T-cell (primary cell): ENCODE measurements at places on chromosomes 4 and X.

- DNase-seq = no peak
Observed at GRCh38 chr4:7338876-7339623, 95.7 kb downstream of the PSAPL1 start.

DNA sequence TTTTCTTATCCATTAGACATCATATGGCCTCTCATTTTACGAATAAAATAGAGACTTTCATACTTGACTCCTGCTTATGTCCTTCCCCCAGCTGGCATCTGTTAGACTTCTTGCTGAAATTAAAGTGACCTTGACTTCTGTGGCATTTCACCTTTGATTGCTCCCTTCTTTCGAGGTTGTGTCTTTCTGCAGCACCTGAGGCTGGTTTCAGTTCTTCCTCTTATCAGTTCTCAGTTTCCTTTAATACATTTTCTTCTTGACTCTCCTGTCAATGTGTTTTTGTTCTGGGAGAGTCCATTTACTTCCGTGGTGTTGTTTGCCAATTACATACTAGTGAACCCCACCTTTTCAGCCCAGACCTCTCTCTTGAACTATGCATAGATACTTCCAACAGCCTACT, 81.6 kb downstream of the RBPJ start:
- DNase-seq = no peak

DNA sequence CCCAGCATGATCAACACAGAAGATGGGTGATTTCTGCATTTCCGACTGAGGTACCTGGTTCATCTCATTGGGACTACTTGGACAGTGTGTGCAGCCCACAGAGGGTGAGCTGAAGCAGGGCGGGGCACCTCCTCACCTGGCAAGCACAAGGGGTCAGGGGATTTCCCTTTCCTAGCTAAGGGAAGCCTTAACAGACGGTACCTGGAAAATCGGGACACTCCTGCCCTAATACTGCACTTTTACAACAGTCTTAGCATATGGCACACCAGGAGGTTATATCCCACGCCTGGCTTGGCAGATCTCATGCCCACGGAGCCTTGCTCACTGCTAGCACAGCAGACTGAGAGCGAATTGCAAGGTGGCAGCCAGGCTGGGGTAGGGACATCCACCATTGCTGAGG, 92.9 kb upstream of the GRID2 start:
- no peak for DNase-seq

GRCh38 chr4:163693776-163694175, 199.3 kb downstream of the TMA16 start:
- DNase-seq = no peak

- DNase-seq = no peak
Observed at GRCh38 chr4:27149541-27150212, 289.0 kb downstream of the STIM2 start.

DNA sequence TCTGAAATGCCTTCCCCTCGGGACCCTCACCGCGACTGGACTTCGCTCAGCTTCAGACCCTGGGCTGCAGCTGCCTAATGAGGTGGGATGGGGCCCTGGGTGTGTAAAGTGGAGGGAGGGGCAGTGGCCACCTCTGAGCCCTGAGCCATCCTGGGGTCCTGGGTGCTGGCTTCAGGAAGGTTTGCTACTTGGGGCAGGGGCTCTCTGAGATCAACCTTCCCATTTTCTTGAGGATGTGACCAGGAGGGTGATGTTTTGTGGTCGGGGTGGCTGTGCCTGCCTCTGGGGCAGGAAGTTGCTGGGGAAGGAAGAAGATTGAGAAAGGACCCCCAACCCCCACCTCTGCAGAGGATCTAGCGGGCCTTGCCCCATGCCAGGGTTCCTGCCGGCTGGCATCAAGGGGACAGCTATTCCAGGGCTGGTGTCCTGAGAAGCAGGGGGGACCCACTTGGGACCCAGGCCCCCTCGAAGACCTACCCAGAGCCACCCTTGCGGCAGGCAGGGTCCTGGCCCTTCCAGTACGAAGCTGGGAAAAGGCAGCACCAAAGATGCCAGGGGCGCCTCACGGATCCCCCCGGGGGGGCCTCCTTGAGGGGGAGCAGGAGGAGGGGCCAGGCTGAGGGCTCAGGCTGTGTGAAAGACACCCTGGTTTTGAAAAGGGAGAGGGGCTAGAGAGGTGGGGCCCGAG, 6.5 kb downstream of the SH3BP2 start:
- DNase-seq = no peak

DNA sequence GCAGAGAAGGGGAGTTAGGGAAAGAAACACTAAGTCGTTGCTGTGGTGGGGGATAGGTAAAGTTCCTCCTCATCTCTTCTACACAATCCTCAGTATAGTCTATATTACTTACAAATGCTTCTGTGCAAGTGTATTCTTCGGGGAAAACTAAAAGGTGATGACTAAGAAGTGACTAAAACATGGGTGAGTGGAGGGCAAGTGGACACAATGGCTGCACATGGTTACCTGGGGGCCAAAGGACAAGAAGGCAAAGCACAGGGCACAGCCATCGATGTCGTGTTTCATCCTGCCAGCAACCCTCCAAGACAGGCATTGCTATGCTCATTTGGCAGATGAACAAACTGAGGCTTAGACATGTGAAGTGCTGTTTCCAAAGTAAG, 35.5 kb upstream of the CCKAR start:
- no peak for DNase-seq

DNA sequence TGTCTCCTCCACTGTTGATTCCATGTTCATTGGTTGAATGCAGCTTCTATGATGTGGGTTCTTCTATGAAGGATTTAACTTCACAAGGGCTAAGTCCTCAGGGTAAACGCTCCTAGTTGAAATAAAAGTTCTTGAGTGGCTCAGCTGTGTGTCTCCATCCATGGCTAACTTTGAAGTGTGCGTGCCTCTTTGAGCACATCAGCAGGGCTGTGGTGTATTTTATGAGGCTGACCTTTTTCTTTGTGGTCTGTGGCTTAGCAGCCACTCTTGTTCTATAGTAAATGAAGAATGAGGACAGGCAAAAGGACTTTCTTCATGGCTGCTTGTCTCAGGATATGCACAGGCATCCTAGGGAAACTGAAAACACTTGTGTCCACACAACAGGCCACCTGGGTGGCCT, 88.5 kb downstream of the KIT start:
- DNase-seq = no peak

- no peak for DNase-seq
Observed at GRCh38 chr4:80142394-80143306, 54.7 kb upstream of the PRDM8 start.

DNA sequence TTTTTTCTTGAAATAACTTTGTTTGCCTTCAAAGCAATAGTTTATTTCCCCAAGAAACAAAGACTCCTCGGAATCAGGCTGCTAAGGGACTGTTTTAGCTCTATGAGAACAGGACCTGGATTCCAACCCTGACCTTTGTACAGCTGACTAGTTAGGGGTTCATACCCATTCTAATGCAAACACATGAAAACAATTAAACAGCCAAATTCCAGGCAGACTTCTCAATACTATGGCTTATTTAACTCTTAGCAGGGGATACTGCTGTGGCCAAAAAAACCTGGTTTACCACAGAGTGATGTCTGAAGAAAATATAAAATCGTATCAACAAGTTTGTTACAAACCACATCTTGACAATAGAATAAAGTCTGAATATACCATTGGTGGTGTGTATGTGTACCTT, 129.6 kb upstream of the INTU start:
- DNase-seq = no peak

GRCh38 chr4:82090717-82091116, 283.1 kb downstream of the HNRNPD start:
- DNase-seq = no peak

DNA sequence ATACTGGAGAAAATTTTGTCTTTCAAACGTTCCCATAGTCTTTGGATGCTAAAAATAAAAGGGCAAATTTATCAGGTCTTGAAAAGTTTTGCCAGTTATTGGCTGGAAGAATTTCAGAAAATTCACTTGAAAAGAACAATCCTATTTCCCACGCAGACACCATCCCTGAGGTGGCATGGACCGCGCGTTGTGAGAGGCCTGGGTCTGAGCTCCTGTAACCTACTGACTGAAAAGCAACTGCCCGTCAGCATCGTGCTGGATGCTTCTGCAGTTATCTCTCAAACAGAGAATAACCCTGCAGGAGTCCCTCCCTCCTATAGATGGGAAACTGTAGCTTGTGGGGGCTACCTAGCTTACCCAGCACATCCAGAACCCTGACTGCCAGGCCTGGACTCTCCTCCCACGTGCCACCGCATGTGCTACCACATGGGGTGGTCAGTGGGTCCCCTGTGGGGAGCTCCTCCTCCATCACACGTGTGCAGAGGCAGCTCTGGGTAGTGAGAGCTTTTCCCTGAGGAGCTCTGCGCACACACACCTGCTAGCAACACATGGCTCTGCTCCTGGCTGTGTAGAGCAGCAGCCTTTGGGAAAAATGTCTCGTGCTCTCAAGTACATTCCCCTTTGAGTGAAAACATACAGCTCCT, 36.1 kb downstream of the NSG1 start:
- DNase-seq = no peak

- DNase-seq = no peak
Observed at GRCh38 chr4:2716236-2716635, 39.9 kb downstream of the TNIP2 start.

GRCh38 chr4:69098470-69098869, 2.2 kb downstream of the UGT2B7 start:
- DNase-seq = no peak

- DNase-seq = no peak
Observed at GRCh38 chr4:98501383-98501782, 157.0 kb downstream of the TSPAN5 start.

DNA sequence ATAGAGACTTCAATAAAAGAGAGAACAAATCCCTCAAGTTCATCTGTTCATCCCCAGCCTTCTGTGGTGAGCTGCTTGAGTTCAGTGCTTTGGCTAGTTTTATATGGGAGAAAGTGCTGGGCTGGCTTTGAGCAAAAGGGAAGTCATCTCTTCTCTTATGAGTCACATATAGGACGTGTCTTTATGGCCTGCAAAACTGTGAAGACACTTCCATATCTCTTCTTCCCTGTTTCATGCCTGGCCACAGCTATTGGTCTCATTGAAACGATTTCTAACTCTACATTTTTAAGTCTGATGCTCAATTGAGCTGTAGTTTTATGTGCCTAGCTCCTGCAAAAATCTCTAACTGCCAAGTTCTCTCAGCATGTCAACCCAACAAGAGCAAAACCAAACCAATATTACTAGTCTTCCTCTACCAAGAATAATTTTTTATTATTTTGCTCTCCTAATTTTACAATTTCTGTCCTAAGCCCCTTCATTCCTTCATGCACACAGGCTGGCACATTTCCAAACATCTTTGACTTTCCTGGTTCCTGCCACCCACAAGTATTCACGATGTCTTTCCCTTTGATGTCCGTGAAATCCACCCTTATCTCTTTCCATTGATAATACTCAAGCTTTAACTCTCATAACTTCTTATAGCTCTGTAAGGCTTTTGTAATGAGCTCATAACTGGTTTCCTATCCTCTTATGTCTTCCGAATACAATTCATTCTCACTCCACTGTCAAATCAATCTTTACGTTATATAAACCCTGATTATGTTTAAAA, 165.3 kb downstream of the BTC start:
- DNase-seq = no peak

DNA sequence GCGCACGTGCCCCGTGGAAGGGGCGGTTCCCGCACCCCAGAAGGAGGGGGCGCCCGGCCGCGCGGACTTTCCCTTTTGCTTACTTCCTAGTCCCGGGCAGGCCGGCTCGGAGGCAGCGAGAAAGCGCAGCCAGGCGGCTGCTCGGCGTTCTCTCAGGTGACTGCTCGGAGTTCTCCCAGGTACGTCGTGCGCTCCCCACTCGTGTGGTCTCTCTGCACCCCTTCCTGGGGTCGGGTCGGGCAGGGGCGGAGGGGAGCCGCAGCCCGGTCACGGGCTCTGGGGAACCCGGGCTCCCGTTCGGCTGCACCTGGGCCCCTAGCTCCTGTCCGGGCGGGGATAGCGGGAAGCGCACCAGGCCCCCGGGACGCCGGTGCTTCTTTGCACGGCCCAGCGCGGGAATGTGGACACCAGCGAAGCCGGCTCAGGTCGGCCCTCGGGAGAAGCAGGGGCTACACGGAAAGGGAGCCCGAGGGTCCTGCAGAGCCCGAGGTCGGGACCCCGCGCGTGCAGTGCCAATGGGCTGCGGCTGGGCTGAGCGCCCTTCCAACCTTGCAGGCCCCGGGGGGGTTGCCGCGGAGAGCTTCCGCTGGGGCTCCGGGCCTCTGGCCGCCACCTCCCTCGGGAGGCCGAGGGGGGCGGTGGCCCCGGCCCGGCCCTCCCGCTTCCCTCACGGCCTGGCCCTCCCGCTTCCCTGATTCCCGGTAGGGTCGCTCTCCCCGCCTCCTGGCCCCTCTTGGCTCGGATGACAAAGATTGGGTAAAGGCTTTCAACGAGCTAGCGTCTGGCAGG, at the start of gene TLR2:
Gene TLR2 (plus strand): TSS at position 99 of the 789 bp plus-strand sequence. CDS start 18,628 bp downstream, outside the sequence.
- peak; percentile 62 for DNase-seq

DNA sequence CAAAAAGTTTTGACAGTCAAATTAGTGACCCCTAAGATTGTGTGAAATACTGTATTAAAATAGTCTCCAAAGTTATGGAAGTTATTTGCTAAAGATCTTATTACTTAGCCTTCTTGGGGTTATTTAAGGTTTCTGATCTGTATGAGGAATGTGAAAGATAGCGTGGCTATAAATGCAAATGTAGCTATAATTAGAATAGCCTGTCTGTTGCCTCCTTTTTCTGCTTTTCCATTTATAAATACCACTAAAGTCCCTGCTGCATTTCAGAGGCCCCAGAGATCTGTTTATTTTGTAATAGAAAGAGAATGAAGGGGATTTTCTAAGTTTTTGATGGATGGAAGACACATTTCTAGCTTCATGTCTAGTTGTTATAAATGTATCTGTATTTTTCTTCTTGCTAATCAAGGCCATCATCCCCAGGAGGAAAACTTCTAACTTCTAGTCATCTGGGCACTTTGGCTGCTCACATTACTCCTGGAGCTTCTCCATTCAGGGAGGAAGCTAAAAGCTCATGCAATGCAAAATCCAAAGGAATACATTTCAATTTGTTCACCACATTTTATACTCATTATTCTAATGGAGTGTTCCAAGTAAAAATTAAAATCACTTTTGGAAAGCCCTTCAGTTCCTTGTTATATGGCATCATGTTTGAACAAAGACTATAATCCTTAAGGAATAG, 73.9 kb downstream of the INTS12 start:
- no peak for DNase-seq

GRCh38 chr4:6085691-6086628, 67.7 kb upstream of the C4orf50 start:
- DNase-seq = no peak

DNA sequence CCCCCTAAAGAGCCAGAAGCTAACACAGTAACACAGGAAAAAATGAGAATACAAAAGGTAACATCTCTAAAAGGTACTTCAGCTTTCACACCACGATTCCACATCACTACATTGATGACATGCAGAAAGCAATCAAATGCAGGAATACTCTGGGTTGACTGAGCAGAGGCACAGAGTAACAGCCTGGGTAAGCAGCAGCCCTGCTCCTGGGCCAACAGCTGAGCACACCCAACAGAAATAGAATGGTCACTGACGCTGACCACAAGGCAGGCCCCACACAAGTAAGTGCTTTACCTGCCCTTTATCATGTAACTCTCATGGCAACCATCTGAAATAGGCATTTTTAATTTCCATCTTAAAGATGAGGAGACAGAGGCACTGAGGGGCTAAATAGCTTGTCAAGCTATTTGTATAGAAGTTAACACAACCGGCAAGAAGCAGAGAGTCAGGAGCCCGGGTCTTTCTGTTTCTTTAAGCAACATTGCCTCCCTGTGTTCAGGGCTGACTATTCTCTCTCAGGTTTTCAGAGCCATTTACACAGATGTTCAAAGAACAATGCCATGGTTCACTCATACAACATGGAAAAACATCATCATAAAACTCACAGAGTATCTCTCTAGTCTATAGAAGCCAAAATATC, 168.9 kb downstream of the ZNF674 start:
- DNase-seq = no peak

GRCh38 chrX:53128097-53128749, 34.3 kb downstream of the KANTR start:
- DNase-seq = no peak
